ENCODE measurements at places on chromosomes 12 and 14.

DNA sequence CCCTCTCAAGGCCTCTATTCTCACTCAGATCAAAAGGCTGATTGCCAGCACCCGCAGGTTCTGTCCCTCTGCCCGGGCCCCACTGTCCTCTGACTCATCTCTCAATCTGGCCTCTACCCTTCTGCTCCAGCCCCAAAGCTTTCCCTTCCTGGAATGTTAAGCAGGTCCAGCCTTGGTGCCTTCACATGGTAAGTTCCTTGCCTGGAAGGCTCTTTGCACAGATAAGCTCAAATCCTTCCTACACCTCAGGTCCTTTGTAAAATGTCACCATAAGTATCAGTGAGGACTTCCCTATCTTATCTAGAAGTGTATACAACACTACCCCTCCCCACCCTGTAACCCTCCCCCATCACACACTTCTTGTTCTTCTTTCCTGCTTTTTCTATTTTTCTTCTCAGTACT is 22.2 kb downstream of the LPCAT3 start:
- DNase-seq, result no peak

- no peak for DNase-seq
These were observed 23.3 kb upstream of the MARK3 start for GRCh38 chr14:103361867-103362266.

DNA sequence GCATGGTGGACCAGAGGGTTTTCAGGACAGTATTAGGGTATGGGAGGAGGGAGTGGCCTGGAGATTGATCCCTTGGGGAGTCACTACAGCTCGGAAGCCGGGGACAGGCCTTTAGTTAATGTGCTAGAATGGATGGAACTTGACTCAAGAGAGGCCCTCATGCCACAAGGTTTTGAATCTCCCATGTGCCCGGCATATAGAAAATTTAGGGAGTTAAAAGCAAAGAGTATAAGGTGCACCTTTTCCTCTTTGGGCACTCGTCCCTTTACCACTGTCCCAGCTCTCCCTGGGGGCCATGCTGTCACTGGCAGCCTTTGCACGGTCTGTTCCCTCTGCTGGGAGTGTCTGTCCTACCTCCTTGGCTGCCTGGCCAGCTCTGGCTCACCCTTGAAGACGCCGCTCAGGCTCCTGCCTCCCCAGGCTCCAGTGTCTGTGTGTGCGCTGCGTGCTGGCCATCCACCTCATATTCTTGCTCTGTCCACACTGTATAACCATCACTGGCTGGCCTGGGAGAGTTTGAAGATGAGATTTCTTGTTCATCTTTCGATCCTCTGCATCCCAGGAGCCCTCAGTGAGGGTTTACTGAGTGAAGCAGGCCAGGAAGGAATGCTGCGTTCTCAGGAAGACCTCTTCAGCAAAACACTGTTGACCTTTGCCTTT is 161.3 kb downstream of the ZFP36L1 start:
- no peak for DNase-seq

DNA sequence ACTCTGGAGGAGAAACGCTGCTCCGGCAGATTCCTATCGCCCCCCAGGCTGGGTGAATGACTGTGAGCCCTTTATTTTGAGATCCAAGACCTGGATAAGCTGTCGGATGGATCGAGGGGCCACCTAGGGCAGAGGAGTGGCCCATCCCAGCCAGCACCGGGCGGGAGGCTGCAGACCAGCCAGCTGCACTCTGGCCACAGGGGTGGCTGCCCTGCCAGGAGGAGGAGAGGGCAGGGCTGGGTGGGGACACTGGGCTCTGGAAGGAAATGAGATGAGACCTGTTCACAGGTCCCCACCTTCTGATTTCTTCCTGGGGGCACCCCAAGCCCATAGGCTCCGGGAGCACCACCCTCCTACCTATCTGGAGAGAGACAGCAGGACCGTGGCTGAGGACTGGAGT is 140.0 kb downstream of the PIWIL1 start:
- no peak for DNase-seq

DNA sequence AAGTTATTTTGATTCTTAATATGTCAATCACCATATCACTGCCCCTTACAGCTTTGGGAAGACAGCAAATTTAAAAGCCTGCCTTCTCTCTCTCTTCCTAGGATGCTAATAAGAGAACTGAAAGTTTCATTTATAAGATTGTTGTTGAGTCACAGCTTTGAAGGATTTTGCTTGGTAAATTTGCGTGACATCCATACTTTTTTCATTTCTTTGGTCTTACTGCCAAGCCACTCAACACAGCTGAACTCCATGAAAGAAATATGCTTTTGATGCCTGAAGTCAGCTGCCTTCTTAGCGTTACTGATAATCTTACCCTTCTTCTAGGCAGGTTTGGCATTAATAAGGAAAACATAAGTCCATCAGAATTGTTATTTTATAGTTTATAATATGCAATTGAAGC is 155.0 kb downstream of the CRADD start:
- no peak for DNase-seq

- DNase-seq, result no peak
These were observed 4.1 kb upstream of the CSAD start for GRCh38 chr12:53184828-53185227.

DNA sequence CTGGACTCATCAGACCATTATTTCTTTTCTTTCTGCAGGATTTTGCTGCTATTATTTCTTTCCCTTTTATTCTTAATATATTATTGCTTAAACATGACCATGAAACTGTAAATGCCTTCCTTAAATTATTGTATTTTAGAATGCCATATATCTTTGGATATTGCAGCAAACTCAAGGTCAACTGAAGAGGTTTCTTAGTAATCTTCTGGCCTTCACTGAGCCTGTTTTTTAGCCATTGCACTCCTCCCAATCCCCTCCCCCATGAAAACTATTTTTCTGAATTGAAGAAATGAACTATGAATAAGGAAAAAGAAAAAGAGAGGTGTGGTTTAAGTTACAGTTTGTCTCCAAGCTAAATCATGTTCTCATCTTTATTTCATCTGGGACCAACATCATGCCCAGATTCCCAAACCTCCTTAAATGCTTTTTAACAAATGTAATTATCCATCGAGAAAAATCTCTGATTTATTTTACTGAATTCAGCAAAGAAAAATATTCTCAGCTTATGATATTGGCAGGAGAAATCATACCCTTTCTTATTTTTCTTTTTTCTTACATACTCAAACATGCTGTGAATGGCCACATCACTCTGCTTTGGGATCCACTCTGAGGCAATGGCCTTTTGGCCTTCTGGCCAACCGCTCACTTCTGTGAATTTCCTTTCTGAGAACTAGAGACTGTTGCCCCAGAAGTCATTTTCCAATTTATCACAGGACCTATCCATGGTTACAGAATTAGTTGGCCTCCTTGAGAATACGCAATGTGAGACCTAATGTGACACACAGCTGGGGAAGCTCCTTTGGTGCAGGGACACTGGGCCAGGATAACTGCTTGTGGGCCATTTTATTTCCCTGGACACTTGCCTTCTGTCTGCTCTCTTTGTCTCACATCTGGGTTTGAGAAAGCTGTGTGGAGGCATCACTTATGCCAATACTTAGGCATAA is 50.9 kb downstream of the IGF1 start:
- DNase-seq, result no peak

DNA sequence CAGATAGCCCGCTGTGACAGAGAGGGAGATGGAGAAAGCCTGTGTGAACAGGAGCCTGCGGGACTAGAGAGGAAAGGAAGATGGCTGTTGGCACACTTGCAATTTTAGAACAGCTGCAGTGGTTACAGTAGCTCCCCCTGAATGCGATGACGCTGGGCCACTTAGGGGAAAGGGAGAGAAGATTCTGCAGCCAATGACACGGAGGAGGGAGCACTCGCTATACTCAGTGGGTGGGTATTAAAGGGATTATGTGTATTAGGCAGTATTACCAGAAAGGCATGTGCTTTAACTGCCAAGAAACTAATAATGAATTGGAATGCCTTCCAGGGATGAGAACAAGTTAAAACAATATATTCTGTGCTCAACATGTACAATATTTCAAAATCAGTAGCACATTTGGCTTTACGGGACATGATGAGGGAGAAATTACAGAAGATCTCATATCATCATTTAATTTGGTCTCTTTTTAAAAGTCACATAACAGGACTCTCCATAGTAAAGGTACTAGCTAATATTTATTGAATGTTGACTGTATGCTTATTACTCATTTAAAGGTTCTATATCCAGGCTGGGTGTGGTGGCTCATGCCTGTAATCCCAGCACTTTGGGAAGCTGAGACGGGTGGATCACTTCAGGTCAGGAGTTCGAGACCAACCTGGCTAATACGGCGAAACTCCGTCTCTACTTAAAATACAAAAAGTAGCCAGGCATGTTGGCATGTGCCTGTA is 35.9 kb upstream of the FOS start:
- DNase-seq, result no peak

GRCh38 chr14:72553656-72554055 is 340.2 kb downstream of the DPF3 start:
- DNase-seq, result no peak

- DNase-seq, result no peak
These were observed 29.3 kb downstream of the MAP1LC3B2 start for GRCh38 chr12:116588390-116589028.

DNA sequence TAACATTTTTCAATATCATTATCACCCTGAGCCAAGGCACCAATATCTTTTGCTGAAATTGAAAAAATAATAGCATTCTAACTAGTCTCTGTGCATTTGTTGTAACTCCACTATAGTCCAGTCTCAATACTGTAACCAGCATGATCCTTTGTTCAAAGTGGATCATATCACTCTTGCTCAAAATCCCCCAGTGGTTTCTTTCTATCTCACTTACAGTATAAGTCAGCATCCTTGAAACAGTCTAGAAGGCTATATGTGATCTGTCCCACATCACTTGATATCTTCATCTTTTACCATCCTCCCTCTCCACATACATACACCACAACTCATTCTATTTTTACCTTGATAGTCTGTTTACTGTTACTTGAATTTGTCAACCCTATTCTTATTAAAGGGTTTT is 435.7 kb downstream of the CCER1 start:
- no peak for DNase-seq

DNA sequence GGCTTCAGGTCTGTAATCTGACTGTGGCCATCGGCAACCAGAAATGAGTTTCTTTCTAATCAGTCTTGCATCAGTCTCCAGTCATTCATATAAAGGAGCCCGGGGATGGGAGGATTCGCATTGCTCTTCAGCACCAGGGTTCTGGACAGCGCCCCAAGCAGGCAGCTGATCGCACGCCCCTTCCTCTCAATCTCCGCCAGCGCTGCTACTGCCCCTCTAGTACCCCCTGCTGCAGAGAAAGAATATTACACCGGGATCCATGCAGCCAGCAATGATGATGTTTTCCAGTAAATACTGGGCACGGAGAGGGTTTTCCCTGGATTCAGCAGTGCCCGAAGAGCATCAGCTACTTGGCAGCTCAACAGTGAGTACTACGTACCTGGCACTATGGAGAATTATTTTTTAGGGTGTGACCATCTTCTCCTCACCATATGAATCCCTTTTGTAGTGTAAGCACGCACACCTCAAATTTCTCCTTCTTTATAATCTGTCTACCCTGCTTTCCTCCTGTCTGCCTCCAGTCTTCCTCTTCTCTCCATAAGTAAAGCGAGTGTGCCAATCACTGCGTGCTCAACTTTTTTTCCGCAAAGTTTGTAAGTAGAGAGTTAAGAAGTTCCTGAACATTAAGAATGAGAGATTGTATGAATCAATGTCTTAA is at the start of gene TPH2:
Gene TPH2, plus strand, starts transcription at position 118 of the 658 bp plus-strand sequence. Its CDS starts 142 bp downstream, at position 260.
- DNase-seq, result peak; percentile 12

- no peak for DNase-seq
These were observed 808.9 kb upstream of the SEL1L start for GRCh38 chr14:82342596-82342995.

- no peak for DNase-seq
These were observed 236.0 kb upstream of the SYT1 start for GRCh38 chr12:78628491-78629100.

- DNase-seq, result no peak
These were observed 22.4 kb downstream of the FAM222A start for GRCh38 chr12:109735825-109736551.

DNA sequence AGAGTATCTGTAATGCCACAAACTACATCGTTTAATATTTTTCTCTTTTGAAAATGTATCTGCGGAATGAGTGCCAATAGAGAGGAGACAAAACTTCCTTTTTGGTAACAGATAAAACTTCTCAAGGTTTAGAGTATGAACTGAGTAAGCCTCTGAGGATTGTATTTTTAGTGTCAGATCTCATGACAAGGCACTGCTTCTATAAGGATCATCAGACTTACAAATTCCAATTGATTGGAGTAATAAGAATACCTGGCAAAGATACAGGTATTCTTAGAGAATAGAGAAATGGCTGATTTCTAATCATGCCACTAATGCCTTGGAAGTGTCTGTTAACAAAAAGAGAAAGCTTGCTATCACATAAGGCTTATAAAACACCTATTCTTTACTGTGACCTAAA is 45.3 kb downstream of the SLC35F4 start:
- no peak for DNase-seq

DNA sequence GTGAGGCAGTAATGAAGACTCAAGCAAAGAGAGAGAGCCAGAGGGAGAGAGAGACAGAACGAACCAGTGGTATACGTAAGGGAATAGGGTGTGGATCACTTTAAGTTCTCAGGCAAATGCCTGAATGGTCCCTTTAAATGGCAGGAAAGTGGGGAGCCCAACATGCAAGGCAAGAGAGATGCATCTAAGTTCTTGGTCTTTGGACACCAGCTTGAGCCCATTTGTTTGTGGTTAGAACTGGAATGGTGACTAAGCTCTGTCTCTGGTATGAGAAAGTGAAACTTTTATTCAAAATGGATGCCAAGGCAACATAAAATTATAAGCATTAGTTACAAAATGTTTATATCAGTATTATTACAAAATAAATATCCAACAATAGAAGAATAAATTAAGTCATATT is 192.2 kb upstream of the ALG10 start:
- DNase-seq, result no peak

DNA sequence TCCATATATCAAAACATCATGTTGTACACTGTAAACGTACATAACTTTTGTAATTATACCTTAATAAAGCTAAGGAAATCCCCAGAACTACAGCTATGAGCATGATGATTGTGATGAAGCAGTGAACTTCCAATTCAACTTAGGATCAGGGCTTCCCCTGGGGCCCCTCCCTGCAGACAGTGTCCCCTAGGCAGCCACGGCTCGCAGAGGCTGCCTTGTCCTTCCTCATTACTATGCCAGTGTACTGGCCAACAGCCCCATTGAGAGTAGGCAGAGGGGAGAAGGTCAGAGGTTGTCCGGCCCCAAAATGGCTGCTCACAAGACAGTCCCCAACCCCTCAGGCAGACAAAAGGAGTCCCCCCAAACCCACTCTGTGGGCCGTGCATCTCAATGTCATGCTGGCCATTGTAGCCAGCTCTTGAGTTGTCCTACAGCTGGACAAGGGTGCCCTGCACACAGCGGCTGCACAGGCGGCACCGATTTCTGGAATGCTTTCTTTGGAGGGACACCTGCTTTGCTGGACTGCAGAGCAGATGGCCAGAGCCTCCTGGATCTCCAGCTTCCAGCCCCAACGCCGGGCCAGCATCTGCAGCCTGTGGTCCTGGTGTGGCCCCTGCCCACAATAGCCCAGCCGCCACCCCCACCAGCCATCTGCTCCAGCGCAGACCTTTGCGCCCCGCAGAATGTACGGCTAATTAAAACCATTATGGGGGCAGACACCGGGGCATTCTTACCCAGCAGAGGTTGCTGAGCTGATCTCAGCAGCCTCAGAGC is 46.1 kb downstream of the NIN start:
- no peak for DNase-seq

- no peak for DNase-seq
These were observed 16.0 kb upstream of the AQP2 start for GRCh38 chr12:49934505-49934904.

Data from GM19239 (cell line).